NCI-H187 (cell line): ENCODE measurements at places on chromosomes 7 and 10.

GRCh38 chr10:112395809-112396530 lies 22.1 kb downstream of the ACSL5 start:
- no peak for DNase-seq

DNA sequence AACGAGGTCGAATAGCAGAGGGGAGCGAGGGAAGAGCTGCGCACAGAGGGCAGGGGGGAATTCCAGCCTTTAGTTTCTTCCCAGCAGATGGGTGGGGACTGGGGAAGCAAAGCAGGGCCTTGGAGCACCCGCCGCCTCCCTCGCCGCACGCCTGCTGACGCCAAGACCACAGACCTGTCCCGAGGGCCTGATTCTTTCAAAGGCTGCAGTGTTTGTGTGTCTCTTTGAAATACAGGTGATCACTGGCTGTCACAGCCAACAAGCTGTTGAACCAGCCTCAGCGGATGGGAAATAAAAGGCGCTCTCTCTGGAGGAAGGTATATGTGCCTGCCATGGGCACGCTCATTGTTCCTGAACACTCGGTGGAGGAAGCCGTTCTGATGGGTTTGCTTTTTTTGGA lies 119.3 kb downstream of the FAM53B start:
- DNase-seq: peak; percentile 35

GRCh38 chr7:26709210-26709990 lies 155.0 kb downstream of the SKAP2 start:
- DNase-seq: no peak

DNA sequence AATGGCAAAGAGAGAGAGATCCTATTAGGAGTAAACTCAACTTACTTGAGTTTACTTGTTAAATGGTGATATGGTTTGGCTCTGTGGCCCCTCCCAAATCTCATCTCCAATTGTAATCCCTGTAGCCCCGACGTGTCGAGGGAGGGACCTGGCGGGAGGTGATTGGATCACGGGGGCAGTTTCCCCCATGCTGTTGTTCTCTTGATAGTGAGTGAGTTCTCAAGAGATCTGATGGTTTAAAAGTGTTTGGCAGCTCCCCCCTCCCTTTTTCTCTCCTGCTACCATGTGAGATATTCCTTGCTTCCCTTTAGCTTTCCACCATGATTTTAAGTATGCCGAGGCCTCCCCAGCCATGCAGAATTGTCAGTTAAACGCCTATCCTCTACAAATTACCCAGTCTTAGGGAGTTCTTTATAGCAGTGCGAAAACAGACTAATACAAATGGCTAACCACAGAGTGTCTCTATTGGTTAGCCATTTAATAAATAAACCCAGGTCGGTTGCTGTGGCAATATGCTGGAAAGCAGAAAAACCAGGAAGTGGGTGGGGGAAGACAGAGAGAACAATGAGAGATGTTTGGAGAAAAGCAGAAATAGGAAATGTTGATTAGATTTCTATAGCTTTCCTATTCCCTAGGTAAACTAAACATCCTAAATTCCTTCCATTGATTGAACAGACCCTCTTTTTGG lies 3.0 kb upstream of the STMP1 start:
- DNase-seq: no peak

DNA sequence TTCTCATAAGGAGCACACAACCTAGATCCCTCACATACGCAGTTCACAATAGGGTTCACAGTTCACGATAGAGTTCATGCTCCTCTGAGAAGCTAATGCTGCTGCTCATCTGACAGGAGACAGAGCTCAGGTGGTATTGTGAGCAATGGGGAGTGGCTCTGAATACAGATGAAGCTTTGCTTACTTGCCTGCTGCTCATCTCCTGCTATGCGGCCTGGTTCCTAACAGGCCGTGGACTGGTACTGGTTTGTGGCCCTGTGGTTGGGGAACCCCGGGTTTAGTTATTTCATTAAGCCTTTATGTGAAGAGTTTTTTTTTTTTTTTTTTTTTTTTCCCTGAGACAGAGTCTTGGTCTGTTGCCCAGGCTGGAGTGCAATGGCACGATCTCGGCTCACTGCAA lies 19.4 kb downstream of the SLK start:
- DNase-seq: no peak

DNA sequence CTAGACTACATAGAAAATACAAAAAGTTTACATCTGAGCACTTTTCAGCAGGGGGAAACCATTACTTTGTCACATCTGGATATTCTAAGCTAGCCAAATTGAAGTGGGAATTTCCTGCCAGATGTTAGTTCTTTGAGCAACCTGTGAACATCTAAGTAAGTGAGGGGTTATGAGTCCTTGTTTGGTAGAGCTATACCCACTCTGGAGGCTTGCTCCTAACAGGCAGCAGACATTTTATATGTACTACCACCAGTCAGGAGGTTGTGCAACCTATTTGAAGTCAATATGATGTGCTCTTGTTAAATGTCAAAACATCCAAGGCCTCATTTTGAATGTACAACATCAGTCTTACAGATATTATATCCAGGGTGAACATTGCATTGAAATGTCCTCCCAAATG lies 143.3 kb upstream of the KAT6B start:
- no peak for DNase-seq

- DNase-seq: no peak
These were observed 327.0 kb downstream of the RNLS start for GRCh38 chr10:88256013-88256680.

DNA sequence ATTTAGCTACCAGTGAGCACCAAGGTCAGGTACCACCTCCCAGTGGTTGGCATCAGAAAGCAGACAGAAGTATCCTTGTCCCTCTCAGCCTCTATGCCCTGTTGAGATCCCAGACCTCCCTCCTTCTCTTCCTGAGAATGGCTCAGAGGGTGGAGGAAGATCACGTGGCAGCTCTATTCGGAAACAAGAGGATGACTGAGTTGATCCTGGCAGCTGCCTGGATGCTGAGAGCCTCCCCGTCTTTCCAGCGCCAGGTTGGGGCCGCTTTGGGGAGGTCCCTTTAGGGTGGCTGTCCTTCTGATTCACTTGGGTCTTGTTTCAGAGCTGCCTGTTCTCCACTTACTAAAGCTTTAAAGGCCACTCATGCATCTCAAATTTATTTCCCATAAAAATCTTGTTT lies 36.9 kb upstream of the NPFFR1 start:
- DNase-seq: peak; percentile 31

- no peak for DNase-seq
These were observed 975 bp upstream of the USP54 start for GRCh38 chr10:73591935-73592699.

DNA sequence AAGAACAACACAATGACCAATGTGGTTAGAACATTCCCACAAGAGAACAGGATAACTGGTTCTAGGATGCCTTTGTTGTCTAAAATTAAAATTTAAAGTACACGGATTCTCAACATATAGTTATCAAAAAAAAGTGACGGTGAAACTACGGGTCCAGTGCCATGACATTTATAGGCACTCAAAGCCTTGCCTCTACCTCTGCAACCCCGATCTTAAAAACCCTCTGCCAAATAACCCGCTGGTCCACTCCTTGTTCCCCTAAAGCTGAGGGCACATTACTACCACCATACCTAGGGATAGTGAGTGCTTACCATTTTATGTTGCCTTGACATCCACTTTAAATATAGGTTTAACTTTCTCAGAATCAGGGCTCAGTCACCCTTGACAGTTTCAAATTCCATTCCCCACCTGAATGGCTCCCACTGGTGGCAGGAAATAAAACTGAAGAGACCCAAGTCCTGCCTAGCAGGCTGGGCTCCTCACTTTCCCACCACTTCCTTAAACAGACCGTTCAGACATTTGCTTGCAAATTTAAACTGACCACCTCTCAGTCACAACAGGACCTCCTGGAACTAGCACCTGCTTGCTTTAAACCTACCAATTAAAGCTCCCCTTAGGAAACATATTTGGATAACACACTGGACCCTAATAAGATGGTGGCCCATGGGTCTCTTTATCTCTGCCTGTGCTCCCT lies 169.9 kb upstream of the ASAH2 start:
- DNase-seq: no peak

GRCh38 chr10:87545783-87546182 lies 41.1 kb downstream of the MINPP1 start:
- DNase-seq: no peak

- DNase-seq: no peak
These were observed 303.5 kb downstream of the SFMBT2 start for GRCh38 chr10:7107285-7107684.
